ENCODE measurements at places on chromosomes 12 and 14.

DNA sequence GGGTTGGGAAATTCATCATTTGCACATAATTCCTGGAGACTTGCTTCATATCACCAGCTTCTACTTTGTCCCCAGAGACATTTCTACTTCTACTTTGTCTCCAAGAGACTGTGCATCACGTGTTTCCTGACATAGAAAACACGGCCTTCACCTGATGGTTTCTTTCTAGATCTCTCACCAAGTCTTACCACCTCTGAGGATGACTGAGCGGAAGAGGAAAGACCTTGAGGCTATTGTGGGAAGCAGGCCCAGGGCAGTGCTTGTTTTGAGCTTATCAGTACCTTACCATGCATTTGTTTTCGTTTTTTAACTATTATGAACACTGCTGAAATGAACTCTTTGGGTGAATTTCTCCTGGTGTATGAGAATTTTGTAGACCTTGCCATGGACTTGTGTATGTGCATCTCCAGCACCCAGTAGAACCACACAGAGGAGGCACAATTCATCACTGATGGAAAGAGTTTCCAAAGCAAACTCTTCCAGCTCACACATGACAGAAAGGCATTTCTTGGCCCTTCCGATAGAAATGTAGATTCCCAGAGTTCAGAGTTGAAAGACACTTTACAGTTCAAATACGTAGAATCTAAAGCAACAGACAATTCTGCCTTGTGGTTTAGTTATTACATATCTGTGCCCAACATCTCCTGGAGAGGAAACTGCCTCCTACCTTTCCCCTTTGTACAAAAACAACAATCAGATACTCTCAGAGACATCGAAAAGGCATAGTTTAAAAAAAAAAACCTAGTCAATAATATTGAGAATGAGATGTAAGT is 434.7 kb downstream of the FUT8 start:
- DNase-seq, result no peak

- no peak for DNase-seq
Observed at GRCh38 chr14:78073028-78073427, 97.1 kb upstream of the NRXN3 start.

DNA sequence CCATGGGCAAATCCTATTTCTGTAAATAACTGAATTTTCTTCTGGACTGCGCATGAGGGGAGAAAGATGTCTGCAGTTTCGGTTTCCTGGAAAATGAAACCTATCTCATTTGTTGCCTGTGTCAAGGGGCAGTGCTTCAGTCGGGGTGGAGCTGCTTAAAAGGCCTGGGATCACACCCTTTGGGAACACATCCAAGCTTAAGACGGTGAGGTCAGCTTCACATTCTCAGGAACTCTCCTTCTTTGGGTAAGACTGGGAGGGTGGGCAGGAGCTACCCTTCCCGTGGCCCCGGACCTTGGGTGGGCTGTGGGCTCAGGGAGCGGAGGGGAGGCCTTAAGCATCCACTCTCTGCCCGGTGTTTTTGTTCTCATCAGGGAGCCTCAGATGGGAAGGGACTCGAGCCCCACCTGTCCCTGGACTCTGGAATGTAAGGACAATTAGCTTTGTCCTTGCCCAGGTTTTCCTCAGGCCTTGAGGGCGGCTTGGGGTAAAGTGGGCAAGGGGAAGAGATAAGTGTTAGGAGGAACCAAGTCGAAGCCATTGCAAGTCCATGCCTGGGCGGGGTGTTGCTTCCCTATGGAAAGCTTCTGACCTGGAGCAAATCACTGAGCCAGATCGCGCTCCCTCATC is at the start of gene IFI27:
TSS of gene IFI27 (plus strand) at position 185 of the 630 bp plus-strand sequence.
- DNase-seq, result no peak

- DNase-seq, result no peak
Observed at GRCh38 chr12:117563007-117563406, 201.6 kb upstream of the NOS1 start.

GRCh38 chr12:79983492-79983891 is 48.6 kb upstream of the PPP1R12A start:
- DNase-seq, result no peak

- DNase-seq, result no peak
Observed at GRCh38 chr12:65462484-65462883, 184.0 kb downstream of the MSRB3 start.

DNA sequence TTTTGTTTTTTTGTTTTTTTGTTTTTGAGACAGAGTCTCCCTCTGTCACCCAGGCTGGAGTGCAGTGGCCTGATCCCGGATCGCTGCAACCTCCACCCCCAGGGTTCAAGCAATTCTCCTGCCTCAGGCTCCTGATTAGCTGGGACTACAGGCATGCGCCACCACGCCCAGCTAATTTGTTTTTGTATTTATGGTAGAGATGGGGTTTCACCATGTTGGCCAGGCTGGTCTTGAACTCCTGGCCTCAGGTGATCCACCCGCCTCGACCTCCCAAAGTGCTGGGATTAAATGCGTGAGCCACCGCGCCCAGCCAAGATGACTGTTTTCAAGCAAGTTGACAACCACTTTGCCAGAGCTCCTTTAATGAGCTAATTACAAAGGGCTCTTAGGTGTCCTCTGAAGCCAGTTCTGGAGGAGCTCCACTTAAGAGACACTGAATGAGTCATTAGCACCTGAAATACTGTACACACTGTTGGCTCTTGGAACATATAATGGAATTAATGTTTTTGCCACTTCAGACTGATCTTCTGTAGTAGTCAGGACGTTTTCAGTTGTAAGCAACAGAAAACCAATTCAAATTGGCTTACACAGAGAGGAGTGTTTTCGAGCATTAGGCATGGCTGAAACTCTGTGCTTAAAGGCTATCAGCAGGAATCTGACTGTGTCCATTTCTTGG is 55.4 kb upstream of the MED13L start:
- no peak for DNase-seq

DNA sequence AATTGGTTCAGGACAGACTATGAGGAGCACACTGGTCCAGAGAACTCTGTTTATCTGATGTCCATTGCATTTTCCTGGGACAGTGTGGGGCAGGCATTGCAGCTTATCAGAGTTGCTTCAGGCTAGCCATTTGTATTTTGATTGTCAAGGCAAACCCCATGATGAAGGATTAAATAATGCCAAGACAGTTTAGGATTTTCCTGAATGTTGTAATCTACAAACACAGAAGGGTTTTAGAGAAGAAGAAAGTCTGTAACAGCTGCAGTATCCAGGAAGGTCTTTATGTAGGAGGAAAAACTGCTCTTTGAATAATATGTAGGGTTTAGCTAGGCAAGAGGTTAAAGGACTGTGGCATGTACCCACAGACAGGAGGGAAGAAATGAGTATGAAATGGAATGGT is 32.2 kb upstream of the UNC79 start:
- no peak for DNase-seq

DNA sequence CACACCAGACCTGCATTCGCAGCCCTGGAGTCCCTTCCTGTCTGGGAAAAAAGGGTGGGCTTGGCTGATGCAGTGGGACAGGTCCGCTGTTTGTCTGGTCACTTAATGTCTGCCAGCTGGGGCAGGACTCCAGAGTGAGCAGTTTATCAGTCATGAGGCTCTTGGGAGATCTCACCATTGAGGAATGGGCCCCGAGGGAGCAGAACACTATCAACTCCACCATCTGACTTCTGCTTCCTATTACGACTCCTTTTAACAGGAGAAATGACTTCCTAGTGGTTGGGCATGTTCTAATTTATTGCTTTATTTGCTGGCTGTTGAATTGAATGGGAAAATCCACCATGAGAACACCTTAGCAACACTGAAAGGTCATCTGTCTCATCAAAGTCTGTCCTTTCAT is 182.5 kb upstream of the RASSF8 start:
- DNase-seq, result no peak

DNA sequence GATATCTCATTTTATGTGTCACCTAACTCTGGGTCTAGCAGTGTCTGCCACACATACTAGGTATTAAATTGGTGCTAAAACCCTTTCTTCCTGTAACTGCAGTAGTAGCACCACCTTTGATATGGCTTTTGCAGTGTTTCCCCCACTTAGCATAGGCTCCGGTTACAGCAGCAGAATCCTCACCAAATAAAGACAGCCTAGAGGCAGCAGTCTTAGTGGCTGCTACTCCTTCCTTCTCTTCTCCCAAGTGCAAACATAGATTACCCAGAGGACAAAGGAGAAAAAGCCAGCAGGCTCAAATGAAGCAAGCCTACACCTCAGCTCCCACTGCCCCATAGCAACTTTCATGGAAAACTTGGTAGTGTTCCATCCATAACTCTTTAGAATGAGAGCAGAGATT is 30.1 kb upstream of the ABCC9 start:
- no peak for DNase-seq

DNA sequence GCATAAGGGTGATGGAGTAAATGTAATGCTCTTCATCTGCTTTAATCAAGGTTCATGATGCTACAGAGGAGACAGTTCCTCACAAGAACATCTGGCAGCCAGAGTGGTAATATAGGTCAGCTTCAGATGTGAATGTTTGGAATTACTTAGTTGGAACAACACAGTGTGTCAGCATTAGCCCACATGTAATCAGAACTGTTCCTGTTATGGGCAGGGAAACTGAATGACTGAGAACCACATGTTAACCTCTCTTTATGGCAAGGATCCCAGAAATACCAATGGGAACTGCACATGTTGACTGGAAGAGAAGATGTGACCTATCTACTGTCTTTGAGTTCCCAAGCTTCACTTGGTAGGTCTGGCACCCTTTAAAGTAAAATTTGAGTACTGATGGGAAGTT is 390.1 kb upstream of the PDE3A start:
- DNase-seq, result no peak

- no peak for DNase-seq
Observed at GRCh38 chr12:10559244-10559643, 53.6 kb downstream of the EIF2S3B start.

GRCh38 chr14:37088356-37089215 is 83.8 kb downstream of the SLC25A21 start:
- DNase-seq, result no peak

GRCh38 chr12:102950950-102951619 is 6.4 kb upstream of the ASCL1 start:
- no peak for DNase-seq

GRCh38 chr14:91111443-91111842 is 2.4 kb upstream of the DGLUCY start:
- no peak for DNase-seq

GRCh38 chr12:130280742-130281141 is 56.9 kb upstream of the PIWIL1 start:
- no peak for DNase-seq

DNA sequence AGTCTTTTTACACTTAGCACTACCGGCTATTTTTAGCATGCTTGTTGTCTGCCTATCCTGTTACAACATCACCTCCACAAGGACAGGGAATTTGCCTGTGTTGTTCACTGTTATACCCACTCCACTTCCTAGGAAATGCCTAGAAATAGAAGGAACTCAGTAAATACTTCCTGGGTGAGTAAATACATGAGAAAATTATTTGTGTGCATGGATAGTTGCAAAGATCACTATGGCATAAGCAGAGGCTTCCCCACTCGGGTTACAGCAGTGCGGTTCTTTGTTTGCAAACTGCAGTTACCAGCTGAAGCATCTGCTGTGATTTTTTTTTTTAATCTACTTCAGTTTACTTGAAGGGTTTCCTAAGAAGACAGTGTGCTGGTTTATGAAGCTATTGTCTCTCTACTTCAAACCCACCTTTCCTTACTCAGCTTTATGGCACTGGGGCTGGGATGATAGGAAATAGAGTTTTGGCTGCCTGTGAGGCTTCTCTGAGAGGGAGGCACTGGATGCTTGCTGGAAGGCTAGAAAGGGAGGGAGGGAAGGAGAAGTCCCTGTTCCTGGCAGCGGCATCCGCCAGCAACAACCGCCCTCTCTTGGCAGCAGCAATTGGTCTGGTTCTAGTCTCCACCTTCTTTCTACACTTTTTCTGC is 29.0 kb downstream of the PDE6H start:
- DNase-seq, result no peak

- no peak for DNase-seq
Observed at GRCh38 chr12:122835750-122836026, 431 bp downstream of the HIP1R start.

DNA sequence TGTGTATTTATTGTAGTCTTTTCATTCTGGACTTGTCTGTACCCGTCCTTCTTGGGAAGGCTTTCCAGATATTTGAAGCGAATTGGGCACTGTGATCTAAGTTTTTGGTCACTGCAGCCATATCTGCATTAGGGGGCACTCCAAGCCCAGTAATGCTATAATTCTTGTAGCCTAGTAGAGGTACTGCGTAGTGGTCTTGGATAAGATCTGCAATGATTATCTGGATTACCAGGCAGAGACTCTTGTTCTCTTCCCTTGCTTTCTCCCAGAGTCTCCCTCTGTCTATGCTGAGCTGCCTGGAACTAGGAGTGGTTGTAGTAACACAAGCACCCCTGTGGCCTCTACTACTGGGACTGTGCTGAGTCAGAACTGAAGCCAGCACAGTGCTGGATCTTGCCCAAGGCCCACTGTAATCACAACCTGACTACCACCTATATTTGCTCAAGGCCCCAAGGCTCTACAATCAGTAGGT is 30.0 kb downstream of the SLC38A2 start:
- DNase-seq, result no peak

- no peak for DNase-seq
Observed at GRCh38 chr12:68245180-68246021, 8.0 kb downstream of the IL22 start.

DNA sequence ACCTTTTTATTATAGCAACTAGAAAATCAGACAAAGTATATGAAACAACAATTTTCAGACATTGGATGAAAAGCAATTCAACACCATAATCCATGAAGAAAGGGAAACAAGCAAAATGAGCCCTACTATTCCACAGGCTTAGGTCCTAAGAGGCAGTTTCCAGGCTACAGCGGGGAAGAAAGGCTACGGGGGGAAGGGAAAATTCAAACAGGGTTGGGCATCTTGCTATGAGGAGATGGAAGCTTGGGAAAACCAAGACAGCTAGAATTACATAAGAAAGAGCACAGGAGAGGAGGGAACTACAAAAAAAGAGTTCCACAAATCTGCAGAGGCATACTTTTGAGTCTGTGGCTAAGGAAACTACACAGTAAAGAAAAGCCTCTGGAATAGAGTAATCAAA is 356.0 kb upstream of the CLEC14A start:
- DNase-seq, result no peak

DNA sequence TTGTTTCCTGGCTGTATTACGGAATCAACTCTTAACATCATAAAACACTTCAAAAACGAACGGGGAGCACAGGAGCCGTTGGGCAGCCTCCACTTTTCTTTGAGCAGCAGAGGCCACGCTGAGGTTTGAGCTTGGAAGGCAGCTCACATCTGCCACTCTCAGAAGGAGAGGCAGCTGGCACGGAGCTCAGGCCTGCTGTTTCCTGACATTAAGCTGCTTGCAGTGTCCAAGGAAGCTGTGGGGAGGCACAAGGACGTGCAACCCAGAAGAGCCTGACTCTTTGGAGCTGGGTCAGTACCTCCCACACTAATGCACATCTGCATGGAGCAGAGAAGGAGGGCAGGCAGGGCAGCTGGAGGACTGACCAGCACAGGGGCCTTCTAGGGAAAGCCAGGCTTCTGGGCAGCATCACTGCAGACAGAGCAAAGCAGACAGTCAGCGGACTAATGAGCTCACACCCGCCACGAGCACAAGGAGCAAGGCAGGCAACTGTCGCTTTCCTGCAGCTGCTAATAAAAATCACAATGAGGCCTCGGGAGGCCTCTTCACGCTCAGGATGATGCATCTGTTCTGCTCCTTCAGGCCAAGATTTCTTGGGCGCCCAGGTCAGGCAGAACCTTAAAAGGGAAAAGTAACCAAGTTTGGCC is 211.1 kb downstream of the GLT1D1 start:
- DNase-seq, result no peak
